NCI-H774 (cell line): ENCODE measurements at places on chromosomes 5 and 9.

GRCh38 chr5:153571162-153571561 is 80.7 kb downstream of the GRIA1 start:
- no peak for DNase-seq

DNA sequence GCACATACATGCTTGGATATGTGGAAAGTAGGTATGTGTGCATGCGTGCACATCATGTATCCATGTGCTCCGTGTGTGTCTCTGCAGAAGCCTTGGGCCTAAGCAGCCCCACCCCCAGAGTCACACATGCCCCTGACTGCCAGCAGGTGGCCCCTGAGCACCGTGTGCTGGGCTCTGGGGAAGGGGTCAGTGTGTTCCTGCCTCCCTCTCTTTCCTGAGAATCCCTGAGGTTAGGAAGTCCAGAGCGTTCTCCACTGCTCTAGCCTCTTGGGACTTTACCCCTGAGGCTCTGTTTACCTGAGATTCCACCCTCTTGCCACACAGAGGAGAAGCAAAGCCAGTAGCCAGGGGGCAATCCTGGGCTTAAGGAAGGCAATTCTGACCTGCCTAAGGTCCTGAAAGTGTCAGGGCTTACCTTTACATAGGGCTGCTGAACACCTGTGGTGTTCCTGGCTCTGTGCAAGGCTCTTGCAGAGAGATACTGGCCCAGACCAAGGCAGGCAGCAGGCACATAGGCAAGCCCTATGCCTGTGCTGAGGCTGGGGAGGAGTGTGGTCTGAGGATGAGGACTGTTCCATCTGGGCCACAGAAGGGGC is 207.3 kb downstream of the TMEM38B start:
- DNase-seq = peak; percentile 28

DNA sequence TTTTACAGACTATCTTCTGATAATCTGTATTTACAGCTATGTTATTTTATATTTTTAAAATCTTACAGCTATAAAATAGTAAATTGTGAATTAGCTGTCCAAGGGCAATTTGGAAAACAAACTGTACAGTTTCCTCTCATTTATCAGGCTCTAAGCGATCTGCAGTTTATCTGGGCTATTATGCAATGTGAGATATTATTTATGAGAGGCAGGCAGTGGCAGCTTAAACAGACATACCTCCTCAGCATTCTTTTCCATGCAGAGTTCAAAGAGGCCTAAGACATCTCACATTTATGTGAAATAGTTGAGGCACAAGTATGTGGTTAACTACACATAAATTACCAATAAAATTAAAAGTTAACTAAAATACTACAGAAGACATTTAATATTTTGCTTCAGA is 10.2 kb downstream of the NIPSNAP3B start:
- DNase-seq = no peak

DNA sequence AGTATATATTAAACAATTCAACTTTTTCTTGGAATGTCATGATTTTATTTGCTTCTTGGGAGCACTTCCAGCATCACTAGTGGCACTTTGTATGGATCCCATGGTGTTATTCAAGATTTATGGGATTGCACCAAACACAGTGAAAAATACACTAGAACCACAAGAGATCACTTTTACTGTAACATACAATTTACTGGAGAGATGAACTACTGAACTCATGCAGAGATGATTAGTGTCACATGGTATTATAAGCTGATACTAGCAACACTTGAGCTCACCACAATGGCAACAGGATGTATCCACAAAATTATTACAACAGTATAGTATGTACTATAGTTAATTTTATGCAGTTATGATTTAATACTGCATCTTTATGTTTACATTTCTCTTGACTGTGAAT is 16.3 kb upstream of the SLC36A2 start:
- no peak for DNase-seq

DNA sequence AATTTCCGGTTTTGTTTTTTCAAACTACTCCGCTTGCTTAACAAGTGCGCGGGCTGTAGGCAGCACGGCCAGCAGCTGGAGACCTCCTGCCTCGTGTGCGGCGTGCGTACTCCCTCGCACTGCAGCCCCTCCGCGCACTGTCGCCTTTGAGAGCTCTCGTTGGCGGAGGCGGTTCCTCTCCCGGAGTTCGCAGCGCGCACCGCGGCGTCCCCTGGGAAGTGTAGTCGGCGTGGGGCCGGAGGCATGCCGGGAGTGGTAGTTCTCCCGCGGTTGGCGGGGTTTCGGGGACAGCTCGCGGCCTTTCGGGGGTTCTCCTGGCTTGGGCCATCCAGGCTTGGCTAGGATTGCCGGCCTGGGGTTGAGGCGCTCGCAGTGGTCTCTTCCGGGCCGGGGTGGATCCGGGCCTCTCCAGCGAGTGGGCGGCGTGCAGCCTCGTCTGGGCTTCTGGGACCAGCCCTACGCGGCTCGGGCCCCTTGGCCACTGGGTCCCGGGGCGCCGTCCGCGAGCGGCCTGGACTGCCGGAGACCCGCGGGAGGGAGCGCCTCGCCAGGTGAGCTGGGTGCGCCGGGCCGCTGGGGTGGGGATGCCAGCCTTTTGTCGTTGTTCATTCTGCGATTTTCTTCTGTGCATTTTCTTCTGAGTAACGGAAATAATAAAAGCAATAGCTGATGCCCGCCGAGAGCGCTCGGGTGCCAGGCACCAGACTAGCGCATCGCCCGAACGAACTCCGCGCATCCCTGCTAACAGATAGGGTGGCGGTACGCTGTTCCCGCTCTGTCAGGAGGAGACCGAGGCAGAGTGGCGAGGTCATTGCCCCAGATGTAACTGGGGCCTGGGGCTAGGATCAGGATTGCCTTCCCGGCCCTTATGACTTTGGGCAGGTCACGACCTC is at the start of gene ZNF354C:
Gene ZNF354C (plus strand): TSS at position 258 of the 893 bp plus-strand sequence. CDS start 1,696 bp downstream, outside the sequence.
- DNase-seq = peak; percentile 73

GRCh38 chr9:128048663-128049062 is 18.5 kb downstream of the NAIF1 start:
- no peak for DNase-seq

DNA sequence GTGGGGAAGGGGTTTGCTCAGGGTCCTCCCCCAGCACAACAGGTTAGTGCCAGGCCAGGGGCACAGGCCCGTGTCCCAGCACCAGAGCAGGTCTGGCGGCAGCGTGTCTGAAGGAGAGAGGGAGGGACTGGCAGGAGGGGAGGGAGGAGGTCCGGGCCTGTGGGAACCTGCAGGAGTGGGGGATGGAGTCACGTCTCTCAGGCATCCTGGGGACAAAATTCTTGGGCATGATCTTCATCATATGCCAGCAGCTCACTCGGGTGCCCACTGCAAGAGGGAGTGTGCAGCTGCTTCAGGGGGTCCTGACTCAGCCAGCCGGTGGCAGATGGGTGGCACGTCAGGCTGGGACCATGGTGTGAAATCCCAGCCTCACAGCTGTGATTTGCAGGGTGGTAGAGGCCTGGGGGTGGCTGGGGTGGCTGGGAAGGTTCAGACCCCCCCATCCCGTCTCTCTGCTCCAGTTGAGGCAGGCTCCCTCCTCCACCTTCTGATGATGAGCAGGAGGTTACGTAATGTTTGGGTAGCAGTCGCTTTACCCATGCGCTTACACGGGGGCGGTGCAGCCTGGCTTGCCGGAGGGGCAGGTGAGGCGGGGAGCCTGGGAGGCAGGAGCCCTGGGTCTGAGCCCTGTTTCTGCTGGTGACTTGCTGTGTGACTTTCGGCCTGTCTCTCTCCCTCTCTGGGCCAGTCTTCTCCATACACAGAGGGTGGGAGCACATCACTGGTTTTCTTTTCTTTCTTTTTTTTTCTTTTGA is 40.5 kb downstream of the NCS1 start:
- no peak for DNase-seq

- no peak for DNase-seq
Measured at GRCh38 chr5:179268399-179268952, 76.8 kb downstream of the ADAMTS2 start.

- no peak for DNase-seq
Measured at GRCh38 chr5:32445831-32446614, 1.5 kb upstream of the ZFR start.
